ENCODE measurements at places on chromosomes 4 and X.

- DNase-seq, result no peak
Measured at GRCh38 chrX:4935846-4936245, 1222.4 kb upstream of the PRKX start.

- DNase-seq, result no peak
Measured at GRCh38 chr4:10299601-10300000, 157.6 kb downstream of the ZNF518B start.

DNA sequence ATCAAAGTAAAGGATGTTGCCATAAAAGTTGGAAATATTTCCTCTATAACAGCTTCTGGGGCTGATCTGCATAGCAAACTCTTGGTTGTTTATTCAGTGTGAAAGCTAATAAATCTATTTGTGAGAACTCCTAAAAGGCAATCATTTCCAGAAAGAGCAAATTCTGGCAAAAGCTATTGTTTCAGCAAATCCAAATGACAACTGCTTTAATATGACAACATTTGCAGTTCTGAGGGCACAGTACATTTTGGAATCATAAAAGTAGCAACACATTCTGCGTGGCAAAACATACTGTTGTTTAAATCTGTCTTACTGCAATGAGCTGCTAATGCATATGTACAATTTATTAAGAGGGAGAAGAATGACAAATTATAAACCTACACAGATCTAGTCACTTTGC is 818.1 kb downstream of the FSTL5 start:
- DNase-seq, result no peak

- no peak for DNase-seq
Measured at GRCh38 chr4:168885400-168885799, 124.7 kb downstream of the CBR4 start.

DNA sequence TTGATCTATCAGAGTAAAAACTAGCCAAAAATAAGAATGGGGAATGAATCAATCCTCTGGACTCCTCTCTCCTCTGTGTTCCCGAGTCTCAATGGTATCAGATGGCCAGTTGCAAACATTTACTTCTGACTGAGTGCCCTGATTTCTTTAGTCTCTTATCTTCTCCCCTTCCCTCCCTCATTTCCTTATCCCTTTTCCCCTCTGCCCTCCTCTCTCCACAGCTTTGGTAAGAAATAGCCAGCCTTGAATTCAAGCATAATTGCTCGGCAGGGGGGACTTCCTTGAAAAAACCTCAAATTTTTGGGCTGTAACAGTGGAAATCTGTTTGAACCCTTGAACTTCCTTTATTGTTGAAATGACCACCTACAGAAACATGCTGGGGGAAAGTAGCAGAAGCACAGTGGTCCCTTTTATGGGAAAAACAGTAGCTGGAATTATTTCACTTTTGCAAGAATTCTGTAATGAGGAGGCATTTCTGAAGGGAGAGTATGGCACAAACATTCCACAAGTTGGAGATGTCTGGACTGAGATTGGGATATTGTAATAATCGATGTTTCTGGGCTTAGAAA is 40.3 kb downstream of the NHS start:
- no peak for DNase-seq

DNA sequence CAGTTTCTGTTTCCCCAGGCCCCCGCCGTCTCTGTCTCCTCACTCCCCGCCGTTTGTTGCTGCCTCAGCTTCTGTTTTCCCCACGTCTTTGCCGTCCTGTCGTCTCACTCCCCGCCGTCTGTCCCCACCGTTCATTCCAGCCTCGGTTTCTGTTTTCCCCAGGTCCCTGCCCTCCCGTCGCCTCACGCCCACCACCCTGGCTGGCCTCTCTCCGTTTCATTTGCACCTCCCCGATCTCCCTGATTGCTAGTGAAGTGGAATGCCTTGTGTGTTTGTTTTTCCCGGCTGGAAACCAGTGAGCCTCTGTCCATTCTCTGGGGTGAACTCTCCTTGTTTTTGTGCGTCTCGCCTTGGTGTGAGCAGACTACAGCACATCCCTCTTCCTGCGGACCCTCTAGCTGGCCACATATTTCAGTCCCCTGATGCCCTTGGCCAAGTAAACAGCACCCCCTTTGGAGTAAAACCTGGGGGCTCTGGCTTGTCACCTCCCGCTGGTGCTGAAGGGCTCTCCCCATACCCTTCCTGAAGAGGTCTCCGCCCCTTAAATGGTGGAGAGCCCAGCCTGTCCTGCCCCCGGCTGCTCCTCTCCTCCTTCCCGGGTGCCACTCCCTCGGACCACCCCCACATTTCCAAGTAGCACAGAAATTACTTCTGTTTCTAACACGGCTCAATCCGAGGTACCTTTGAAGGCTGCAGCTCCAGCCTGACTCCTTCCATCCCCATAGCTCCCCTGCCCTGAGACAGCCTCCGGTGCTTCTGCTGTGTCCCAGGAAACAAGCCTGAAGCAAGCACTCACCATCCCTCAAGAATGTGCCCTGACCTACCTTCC is 13.2 kb downstream of the TMEM175 start:
- no peak for DNase-seq

DNA sequence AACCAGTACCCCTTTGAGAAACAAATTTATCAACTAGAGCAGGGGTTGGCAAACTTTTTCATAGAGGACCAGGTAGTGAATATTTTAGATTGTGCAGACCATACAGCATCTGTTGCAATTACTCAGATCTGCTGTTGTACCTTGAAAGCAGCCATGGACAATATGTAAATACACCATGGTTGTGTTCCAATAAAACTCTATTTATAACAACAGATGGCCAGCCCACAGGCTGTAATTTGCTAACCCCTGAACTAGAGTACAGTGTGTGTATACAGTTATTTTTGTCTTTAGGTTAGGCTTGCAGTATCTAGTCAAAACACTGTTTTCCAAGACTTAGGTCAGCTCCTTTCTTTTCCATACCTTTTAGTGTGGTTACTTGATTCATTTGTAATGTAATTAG is 54.4 kb downstream of the PHKA1 start:
- DNase-seq, result no peak

DNA sequence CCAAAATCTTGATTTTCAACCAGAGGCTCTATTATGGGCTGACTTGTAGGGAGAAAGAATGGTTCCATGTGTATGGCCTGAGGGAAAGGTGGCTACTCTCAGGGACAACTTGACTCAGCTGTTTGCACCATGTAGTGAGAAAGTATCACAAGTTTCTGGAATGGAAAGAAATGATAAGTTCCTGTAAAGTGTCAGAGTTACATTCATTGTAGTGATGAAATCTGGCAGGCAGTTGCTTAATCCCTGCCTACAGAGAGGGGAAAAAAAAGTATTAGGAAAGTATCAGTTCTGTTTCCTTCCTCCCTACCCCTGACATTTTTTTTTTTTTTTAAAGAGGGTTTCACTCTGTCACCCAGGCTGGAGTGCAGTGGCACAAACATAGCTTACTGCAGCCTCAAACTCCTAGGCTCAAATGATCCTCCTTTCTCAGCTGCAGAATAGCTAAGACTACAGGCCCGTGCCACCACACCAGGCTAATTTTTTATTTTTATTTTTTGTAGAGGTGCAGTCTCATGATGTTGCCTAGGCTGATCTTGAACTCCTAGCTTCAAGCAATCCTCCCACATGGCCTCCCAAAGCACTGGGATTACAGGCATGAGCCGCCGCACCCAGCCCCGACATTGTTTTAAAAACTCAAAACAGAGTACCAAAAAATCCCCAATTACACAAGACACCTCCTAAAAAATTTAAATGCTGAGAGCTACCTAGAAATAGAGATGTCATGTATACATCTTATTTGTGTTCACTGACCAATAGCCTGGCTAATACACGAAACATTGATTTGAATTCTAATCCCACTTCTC is 4.8 kb upstream of the FBXL5 start:
- no peak for DNase-seq

DNA sequence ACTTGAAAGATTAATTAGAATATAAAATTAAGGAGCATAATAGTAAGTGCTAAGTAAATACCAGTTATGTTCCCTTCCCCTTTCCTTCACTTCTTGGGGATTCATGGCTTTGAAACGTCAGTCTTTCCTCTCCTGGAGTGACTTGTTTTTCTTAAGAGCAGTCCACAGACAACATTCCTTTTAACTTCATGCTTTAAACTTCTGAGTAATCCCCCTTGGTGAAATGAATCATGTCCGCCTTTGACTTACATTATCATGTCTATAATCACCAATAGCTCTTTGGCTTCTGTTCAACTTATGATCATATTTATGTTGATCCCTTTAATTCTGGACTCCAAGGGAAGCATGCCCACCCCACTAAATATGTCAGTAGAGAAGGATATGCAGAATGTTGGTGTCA is 1012.1 kb upstream of the SLIT2 start:
- DNase-seq, result no peak

- DNase-seq, result no peak
Measured at GRCh38 chr4:71383984-71384383, 45.2 kb downstream of the SLC4A4 start.
